ENCODE measurements at places on chromosomes 1 and 21.

GRCh38 chr1:208681878-208682663 is 437.9 kb upstream of the PLXNA2 start:
- no peak for DNase-seq

DNA sequence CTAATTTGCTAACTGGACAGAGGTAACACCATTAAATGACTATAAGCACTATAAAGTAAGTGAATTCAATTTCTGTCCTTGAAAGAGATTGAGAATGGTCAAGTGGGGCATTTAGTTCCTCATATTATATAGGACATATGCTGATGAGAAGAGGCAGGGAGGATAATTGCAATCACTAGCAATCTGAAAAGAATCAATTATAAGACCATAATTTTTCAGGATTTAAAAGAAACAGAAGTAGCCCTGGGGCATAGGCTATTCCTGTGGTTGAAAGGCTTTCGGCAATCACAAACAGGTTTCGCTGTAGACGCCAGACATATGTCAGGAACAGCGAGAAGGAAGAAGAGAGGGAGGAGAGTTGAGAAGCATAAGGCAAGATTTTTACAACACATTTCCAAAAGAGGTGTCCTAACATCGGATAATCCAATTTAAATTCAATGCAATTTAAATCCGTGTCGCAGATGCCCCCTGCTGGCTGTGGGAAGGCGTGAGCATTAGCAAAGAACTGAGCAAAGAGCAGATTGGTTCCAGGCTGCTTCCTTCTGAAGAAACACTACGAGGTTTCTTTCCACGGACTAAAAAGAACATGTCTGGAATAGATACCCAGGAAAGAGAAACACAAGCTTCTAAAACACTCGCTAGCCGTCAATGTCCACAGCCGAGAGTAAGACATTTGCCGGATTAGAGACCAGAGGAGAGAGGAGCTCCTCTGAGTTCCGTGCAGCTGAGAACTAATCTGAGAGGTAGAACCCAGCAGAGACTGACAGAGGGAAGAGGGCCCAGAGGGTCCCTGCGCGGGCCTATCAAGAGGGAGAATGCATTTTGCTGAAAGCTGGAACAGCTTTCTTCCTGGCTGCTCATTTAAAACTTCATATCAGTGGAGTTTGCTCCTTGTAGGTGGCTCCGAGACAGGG is 27.9 kb downstream of the RGS5 start:
- DNase-seq = peak; percentile 61

GRCh38 chr21:35204125-35204524 is 155.0 kb upstream of the RUNX1 start:
- no peak for DNase-seq

DNA sequence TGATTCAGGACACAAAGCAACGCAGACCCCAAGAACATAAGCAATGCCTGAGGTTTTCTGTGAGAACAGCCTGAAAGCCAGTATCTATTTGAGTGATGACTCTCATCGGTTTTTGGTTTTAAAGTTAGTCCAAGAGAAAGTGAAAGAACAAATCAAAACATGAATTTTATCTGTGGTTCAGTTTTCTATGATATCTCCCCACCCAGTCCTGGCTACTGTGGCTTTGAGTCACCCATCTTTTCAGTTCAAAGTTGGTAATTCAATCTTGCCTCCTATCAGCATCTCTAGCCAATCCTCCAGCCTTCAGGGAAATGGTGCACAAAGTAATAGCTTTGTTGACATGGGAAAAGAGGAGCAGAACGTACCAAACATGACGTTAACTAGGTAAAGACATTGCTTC is 40.5 kb upstream of the KRTAP19-8 start:
- DNase-seq = no peak

DNA sequence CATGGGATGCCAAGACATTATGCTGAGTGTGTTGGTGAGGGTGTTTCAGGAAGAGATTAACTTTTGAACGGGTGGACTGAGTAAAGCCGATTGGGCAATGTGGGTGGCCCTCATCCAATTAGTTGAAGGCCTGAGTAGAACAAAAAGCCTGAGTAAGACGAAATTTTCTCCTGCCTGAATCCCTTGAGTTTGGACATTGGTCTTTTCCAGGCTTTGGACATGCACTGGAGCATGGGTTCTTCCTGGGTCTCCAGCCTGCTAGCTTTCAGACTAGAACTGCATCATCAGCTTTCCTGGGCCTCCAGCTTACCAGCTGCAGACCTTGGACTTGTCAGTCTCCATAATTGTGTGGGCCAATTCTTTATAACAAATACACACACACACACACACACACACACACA is 63.6 kb downstream of the NIBAN1 start:
- peak; percentile 18 for DNase-seq

GRCh38 chr1:19635646-19636045 is 8.5 kb upstream of the NBL1 start:
- DNase-seq = no peak

- peak; percentile 76 for DNase-seq
Measured at GRCh38 chr1:196608390-196609369, at the start of gene KCNT2. TSS of gene KCNT2 (minus strand) at chr1:196608440. CDS start at chr1:196608309, 131 bp downstream.

GRCh38 chr1:36099681-36100341 is 11.1 kb downstream of the ADPRS start:
- DNase-seq = peak; percentile 75

DNA sequence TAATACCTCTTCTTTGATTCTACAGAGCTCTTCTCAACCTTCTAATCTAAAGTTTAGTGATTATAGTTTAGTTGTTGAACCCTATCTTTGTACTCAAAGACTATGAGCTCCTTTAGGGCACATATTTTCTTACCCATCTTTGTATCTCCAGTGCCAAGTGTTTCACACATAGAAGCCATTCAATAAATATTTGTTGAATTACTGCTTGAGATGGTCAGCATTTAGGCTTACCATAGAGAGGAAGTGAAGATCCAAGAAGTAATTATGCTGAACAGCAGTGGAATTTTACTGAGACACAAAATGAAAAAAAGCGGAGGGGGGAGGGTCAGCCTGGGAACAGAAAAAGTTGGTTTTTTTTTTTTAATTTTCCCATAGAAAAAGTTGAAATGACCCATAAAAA is 21.9 kb downstream of the PIK3R3 start:
- peak; percentile 21 for DNase-seq

- DNase-seq = no peak
Measured at GRCh38 chr1:243851257-243851756, 1.3 kb upstream of the AKT3 start.

- DNase-seq = no peak
Measured at GRCh38 chr1:64769482-64769881, 24.6 kb downstream of the RAVER2 start.

DNA sequence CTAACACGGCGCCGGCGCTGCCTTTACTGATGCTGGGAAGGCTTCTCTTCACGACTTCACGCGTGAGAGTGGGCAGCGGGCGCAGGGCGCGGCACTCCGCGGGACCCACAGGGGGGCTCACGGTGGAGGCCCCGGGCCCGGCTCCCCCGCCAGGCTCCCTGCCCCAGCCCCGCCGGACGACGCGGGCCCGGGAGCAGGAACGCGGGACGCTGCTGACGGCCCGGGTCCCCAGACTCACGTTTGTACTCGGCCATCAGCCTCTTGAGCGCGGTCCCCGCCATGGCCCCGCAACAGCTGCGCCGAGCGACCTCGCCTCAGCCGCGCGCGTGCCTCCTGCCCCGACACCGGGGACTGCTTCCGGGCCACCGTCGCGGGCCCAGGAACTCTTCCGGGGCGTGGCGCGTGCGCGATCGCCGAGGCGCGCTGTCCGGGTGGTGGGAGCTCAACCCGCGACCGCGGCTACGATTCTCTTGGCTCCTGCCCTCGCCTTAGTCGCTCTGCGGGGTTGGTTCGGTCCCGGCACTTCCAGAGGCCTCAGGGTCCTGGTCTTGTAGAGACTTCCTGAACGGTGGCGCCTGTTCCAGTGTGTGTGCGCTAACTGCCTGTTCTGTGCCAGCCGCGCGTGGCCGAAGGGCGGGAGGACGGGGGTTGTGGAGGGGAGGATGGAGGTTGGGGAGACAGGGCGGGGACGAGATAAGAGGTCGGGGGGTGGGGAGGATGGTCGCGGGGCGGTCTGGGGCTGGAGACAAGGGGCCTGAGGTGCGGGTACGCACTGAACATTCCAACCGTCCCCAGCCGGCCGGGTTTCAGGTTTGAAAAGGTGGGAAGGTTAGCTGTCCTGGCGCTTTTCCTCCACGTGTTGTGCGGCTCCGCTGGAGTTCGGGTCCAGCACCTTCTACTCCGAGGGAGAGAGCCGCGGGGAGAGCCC is at the start of gene UBE2G2:
Gene UBE2G2 (minus strand): TSS at position 353 of the 928 bp plus-strand sequence. CDS start 72 bp downstream, at position 281.
- peak; percentile 77 for DNase-seq

GRCh38 chr21:42763581-42764442 is 110.4 kb downstream of the PDE9A start:
- no peak for DNase-seq

GRCh38 chr1:78079580-78079979 is 33.8 kb downstream of the GIPC2 start:
- peak; percentile 33 for DNase-seq

DNA sequence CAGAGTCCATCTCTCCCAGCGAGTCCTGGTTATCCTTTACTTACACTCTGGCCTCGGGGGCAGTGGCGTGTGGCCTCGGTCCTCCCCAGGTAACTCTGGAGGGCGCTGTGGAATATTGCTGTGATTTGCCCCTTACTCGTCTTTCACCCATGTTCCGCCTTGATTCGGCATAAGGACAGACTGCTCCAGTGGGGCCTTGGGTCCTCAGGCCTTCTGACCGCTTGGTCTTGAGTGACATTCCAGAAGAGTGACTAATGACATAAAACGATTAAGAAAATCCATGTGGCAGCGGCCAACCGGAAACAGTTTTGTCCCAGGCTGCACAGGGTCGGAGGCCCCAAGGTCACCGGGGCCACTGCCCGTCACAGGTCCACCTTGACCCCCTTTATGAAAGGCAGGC is 11.0 kb downstream of the ICMT start:
- no peak for DNase-seq

GRCh38 chr21:36567216-36567885 is 87.4 kb upstream of the CLDN14 start:
- DNase-seq = peak; percentile 96

- no peak for DNase-seq
Measured at GRCh38 chr1:94120991-94121390, at the start of gene ABCA4. TSS of gene ABCA4 (minus strand) at chr1:94121148. CDS start at chr1:94121045, 103 bp downstream.

DNA sequence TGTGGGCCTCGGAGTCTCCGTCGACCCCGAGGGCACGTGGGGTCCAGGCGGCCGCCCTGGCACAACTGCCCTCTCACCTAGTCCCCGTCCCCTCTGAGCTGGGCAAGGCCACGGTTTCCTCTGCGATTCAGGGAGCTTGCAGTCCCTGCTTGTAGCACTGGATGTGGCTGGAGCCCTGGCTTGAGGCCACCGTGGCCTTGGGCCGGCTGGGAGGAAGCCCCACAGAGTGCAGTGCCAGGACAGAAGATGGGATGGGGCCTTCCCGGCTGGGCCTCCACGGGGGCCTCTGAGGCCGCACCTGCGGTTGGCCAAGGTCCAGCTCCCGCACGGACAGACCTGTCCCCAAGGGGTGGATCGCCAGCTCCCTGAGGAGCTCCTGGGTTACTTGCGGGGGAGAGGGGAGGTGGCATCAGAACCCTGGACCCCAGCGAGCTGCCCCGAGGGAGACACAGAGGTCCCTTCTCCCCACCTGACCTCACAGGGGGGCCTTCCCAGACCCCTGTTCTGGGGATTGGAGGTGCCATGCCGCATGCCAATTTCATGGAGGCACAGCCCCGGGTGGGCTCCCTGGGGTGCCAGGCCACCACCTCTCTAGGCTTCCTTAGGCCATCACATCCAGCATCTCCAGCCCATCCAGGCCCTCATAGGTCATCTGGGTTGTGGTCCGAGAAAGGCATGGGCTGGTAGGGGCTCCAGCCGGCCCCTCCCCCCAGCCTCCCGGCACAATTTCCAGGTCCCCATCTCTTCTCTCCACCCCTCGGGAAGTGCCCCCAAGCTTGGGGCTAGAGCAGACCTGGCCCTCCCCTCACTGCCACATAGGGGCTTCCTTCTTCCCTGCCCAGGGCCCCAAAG is 80.8 kb downstream of the MORN1 start:
- no peak for DNase-seq

DNA sequence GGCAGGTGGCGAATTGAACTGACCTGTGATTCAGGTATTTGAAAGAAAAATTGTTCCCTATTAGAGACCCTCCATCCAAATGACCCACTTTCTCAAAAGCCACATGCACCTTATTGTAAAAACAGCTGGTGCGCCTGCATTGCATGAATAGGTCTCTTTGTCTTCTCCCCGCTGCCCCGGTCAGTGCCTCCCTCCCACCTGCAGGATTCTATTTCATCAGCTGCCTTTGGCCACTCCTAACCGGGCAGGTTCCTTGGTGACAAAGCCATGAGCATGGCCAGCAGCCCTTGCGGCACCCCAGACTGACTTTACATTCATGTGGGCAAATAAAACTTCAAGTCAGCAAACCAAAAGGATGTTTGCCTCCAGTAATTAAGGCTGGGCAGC is 6.4 kb downstream of the TMPRSS3 start:
- no peak for DNase-seq

GRCh38 chr1:118404024-118404423 is 219.0 kb upstream of the SPAG17 start:
- no peak for DNase-seq

DNA sequence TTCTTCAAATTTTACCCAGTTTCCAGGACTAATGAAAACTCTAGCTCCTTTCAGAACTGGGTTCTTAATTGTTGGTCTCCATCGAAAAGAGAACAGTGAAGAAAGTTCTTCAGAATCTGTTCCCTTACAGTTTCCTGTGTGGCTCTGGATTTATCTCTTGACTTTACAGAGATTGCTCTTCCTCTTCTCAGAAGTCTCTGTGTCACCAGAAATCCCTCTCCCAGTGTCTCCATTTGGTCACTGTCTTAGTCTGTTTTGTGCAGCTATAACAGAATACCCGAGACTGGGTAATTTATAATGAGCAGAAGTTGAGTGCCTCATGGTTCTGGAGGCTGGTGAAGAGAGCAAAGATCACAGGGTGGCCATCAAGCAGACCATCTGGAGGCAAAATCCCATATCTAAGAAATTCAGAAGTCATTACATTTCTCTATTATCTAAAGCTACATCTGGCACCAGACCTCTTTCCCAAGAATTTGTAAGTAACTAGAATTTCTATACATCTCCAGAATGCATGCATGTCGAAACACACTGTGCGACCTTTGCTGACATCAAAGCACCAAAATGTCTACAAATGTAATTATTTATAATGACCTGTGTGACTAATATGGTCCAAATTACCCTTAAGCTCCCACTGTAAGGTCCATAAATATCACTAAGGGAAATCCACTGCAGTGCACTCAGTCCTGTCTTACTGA is 65.4 kb upstream of the KRTAP19-8 start:
- DNase-seq = no peak

GRCh38 chr1:21289700-21290545 is at the start of gene ECE1:
TSS of gene ECE1 (minus strand) at chr1:21290463. CDS start at chr1:21290414, 49 bp downstream.
- DNase-seq = no peak
